MCF 10A (cell line): ENCODE measurements at places on chromosomes 3 and 15.
A peak's percentile ranks its signal among the peaks of the same experiment; 100 is the strongest.

- DNase-seq: no peak
Observed at GRCh38 chr3:89217148-89217685, 109.8 kb downstream of the EPHA3 start.

- no peak for DNase-seq
Observed at GRCh38 chr15:73939138-73939537, 12.9 kb downstream of the LOXL1 start.

GRCh38 chr3:105527535-105527934, 160.8 kb downstream of the ALCAM start:
- DNase-seq: no peak

DNA sequence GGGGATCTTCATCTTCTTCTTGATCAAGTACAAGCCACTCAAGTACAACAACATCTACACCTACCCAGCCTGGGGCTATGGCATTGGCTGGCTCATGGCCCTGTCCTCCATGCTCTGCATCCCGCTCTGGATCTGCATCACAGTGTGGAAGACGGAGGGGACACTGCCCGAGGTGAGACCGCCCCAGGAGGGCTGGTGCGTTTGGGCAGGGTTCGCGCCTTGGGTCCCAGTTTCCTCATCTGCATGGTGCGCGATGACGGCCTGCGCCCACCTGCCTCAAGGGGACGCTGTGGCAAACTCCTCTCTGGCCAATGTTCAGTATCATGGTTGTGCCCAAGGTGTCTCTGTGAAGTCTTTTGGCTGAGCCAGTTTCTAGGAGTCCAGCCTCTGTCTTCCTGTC, 57.5 kb upstream of the SLC6A1 start:
- no peak for DNase-seq

GRCh38 chr15:60444289-60444912, 34.5 kb downstream of the ICE2 start:
- DNase-seq: peak; percentile 50

DNA sequence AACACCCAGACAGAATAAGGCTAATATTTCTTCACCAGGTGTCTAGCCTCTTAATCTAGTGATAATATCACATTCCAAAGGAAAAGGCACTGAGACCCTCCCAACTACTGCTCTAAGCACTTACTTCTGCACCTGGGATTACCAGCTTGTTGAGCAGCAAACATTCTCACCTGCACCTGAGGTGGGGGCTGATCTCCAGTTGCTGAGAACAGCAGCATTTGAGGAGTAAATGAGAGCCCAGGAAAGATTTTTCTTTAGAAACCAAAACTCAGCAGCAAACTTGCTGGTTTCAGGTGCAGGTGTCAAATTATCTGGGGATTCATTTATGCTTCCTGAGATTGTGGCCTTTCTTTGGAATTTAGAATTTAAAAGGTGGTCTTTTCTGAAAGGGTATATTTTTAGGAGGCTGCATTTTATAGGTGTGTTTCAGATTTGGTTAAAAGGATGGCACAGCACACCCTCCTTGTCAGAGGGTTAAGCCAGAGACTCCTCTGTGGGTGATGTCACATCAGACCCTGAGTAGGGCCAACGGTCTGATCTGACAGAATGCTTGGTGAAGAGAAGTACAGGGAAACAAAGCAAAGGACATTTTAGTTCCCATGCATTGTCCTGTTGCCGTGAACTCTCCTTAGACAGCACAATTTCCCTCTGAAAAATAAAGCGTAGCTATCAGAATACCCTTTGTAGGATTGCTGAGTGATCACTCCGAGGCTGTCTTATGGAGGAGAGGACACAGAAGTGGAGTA, 411.0 kb upstream of the ATP11B start:
- no peak for DNase-seq

- DNase-seq: no peak
Observed at GRCh38 chr3:57675530-57675929, 17.3 kb downstream of the DENND6A start.

DNA sequence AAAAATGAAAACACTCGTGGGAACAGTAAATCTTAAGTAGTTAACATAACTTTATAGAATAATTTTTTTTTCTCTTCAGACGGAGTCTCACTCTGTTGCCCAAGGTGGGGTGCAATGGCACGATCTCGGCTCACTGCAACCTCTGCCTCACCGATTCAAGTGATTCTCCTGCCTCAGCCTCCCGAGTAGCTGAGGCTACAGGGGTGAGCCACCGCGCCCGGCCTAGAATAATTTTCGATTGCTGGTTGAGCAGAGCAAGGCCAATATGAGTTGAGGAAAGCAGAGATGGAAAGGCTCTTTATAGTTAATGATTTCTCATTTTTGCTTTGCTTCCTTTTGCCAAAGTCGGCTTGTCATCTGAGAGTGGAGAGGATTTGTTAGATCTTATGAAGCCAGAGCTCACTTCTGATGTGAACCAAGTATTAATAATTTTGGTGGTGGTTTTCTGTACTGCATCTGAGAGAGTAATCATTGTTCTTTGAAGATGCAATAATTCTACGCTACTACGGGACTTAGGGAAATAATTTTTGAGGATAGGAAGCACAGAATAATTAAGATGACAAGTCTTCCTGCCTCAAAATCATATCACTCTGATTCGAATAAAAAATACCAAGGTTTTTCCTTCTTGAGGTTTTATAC, 1.6 kb upstream of the GOLM2 start:
- DNase-seq: no peak

- no peak for DNase-seq
Observed at GRCh38 chr15:77544162-77544561, 88.5 kb downstream of the LINGO1 start.

- DNase-seq: peak; percentile 82
Observed at GRCh38 chr15:81410318-81410753, 36.3 kb upstream of the TMC3 start.

DNA sequence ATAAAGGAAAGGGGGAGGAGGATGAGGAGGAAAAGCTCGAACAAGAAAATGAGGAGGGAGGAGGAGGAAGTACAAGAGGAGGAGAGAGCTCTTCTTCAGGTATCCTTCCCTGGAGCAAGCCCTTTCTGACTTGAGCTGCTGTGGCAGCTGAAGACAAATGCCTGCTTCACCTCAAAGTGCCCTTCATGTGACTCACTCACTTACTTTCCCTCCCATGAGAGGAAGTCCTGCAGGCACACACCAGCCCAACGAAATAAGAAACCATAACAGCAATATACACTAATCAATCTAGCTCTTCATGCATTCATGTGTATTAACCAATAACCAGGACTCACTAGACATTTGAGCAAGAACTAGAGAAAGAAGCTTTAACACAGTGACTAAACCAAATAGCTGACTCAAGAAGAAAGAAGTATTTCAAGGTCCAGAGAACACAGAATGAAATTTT, 251.9 kb downstream of the IGSF11 start:
- DNase-seq: peak; percentile 29

- no peak for DNase-seq
Observed at GRCh38 chr3:49166752-49167556, 823 bp upstream of the CCDC71 start.

DNA sequence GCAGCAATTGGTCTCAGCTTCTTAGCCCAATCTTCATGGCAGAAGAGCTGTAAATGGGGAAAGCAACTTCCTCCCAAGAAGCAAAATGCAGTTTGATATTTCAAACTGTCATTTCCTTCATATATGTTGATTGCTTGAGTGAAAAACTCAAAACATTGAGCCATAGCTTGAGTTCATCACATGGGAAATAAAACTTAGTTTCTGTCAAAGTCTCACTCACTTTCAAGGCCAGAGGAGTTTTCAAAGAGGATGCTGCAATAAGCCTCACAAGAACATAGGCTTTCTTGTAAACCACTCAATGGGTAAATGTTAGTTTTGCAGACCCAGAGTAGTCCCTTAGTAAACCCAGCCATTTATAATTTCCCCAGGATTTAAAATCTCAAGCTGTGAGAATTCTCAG, 29.1 kb upstream of the SUCLG2 start:
- no peak for DNase-seq

DNA sequence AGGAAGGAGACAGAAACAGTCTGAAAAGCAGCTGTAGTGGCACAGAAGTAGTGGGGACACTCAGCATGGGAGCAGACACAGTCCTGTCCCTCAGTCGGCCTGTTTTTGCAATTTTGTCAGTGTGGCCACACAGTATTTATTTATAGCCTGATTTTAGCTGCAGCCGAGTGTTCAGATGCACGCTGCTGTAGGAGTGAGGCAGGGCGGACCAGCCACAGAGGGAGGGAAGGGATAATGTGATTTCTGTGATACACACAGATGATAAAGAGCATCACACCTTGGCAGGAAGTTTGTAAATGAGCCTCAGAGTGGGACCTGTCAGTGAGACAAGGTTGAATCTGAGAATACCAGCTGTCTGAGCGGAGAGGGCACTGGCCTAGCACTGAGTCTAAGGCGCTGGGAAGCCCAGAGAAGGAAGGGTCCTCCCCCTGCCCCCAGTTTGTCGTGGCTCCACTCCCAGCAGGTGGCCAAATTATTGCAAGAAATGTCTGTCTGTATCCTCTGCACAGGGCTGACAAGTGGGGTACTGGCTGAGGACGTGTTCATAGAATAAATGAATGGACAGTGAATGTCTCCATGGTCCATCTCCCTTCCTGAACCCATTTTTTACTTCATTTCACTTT, 3.8 kb downstream of the PSTPIP1 start:
- no peak for DNase-seq

DNA sequence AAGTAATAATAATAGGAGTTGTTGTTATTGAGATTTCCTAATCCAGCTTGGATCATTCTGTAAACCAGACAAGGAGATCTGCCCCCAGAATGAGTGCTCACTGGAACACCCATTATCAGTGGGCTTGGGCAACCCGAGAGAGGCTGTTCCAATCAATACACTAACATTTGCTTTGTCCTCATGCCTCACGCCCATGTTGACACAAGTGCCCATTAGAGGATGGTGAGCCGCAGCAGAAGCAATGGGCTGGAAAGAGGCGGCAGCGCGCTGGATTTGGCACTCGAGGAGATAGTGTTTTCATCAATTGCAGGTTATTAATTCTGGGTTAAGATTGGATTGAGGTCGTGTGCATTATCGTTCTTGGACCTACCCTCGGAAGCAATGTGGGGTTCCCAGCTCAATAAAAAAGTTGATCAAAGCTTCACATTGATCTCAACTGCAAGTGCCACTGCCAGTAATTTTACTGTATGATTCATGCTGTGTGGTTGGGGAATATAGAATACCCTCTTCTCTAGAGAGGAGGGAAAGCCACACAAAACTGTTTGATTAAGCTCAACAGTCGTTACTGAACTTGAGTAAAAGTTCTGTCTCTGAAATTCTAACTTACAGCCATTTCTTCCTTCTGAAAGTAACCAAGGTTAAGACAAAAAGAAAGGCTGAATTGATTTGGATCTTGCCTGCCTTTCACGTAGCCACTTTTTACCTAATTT, 15.7 kb downstream of the LYZL4 start:
- no peak for DNase-seq

GRCh38 chr15:59904450-59905135, 99.5 kb upstream of the FOXB1 start:
- DNase-seq: no peak

GRCh38 chr3:52039846-52040245, 16.5 kb downstream of the DUSP7 start:
- no peak for DNase-seq

DNA sequence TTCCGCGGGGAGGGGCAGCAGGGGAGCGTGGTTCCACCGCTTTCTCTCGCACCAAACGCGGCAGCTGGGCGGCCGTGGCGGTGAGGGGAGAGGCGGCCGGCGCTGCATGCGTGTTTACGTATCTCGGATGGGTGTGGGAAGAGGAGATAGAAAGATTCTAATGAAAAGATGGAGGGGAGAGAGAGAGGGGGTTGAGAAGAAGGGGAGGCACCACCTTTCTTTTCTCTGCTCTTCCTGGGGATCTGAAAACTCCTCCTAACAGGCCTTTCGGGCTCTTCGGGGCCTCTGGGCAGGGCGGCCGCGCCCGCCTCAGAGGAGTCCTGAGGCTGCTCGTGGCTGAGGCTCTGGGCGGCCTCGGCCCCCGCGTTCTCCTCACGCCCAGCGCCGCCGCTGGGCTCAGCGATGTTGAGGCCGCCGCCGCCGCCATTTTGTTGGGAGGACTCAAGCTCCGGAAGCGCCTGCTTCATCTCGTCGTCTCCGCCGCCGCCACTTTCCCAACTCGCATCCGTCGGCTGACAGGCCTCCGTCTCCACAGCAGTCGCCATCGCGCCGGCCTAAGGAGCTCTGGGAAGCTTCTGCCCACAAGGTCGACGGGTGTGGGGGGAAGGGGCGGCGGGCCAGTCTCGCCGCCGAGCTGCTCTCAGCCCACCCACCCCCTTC, 473 bp downstream of the TASOR start:
- peak; percentile 79 for DNase-seq

GRCh38 chr3:157769378-157769777, 266.2 kb upstream of the VEPH1 start:
- no peak for DNase-seq
